NCI-H2227 treated with DMSO at 0.1 percent for 48 hours (cell line): ENCODE measurements at places on chromosomes 16 and 17.
A peak's percentile ranks its signal among the peaks of the same experiment; 100 is the strongest.

DNA sequence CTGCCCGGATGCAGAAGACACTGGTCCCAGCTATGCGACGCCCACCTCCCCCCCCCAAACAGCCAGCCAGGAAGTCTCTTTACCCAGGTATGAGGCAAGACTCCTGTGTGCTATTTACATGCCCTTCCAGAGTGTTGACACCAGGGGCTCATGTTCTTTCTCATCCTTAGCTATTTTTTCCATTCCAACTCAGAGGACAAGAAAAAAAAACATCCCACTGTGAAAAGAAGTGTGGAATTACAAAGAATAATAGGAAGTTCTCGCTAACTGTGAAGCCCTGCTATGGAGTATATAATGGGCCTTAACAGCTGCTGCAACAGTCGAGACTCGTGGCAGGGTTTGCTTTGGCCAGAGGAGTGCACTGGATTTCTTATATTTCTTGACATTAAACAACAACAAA lies 584.9 kb downstream of the CDH13 start:
- no peak for DNase-seq

GRCh38 chr16:85492295-85492864 lies 120.7 kb upstream of the GSE1 start:
- no peak for DNase-seq

DNA sequence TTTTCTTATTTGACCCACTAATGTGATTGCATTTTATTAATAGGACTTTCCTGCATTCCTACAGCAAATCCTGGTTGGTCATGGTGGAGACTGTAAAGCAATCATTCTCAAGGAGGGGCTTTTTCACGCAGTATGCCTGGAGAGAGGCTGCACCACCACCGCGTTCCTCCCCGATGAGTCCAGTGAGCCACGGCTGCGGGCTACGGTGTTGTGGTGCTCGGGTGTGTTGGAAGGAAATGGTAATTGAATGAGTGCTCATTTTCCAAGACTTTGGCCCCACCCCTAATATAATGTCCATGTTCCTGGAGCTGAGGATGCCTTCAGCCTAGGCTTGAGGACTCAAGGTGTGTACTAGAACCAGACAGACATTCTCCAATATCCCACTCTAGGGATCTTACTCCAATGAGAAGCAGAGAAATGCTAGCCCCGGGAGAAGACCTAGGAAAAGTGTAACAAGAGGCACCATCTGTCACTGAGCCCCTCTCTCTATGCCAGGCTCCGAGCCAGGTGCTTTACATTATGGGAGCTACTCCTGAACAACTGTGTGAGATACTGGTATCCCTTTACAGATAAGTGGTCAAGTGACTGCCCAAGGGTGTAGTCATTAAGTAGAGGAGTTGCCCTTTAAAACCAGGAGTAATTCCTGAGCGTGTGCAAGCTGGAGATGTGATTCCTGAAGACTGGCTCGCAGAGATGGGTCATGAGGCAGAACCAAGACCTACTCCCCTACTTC lies 39.4 kb downstream of the HEATR6 start:
- peak; percentile 21 for DNase-seq

DNA sequence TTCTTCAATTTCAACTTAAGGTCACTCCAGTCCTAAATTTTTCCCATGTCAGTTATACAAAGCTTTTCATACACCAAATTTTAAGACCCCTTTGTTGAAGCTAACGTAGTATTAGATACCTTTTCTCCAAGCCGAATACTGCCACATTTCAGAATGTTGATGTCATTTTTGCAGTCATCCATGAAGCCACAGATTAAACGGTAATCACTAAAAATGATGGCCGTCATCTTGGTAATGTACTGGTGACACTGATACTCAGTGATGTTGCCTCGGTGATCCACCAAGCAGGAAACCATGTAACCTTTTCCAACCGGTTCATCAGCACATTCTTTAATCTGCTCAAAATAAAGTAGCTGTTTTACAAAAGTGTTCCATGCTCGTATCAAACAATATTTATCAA lies 82.1 kb upstream of the CLEC18B start:
- no peak for DNase-seq
